HEK293T (cell line): ENCODE measurements at places on chromosomes 5 and 9.

DNA sequence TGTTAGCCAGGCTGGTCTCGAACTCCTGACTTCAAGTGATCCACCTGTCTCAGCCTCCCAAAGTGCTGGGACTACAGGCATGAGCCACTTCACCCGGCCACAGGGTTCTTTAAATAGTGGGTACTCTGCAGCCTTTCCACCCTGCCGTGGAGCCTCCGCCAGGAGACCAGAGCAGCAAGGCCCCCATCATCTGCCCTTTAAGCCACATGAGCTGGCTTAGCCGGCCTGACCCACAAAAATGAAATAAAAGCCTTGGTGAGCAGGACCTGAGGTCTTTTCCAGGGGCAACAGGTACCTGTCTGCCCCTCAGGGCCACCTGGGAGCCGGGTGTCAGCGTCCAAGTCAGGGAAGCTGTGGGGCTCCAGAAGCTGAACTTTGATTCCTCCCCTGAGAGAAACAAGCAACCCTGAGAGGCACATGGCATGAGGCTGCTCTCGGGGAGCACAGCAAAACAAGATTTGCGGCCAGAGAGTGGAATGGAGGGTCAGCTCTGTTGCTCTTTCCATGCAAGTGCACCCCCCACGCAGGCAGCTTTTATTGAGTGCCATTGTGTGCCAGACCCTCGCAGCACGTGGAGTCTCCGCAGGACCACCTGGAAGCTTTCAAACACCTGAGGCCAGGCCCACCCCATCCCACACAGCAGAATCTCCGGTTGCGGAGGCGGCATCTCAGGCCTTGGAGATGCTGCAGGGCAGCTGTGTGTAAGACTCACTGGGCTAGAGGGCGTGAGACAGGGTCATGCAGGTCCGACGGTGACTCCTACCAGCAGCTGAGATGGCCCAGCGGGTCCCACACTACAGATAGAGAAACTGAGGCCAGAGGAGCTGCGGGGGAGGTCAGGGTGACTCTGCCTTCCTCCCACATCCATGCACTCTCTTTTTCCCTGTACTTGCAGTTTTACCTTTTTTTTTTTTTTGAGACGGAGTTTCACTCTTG is 4.8 kb upstream of the WNK2 start:
- no peak for DNase-seq

DNA sequence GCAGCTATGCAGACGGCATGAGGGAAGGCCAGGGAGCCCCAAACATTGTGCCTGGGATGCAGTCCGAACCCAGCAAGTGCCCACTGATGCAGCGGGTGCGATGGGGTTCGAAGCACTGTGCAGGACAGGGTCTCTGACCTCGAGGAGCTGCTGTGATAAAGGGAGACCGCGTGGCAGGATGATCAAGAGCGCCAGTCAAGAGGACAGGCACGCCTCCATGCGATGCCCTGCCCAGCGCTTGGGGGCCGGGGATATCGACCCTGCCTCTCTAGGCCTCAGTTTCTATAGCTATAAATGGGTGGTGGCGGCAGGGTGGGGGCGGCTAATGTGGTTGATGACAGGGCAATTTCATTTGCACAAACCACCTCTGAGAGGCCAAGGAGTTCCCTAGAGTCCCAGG is 84.7 kb upstream of the BARHL1 start:
- no peak for DNase-seq

GRCh38 chr5:137174196-137174595 is 324.9 kb downstream of the SPOCK1 start:
- DNase-seq: no peak

DNA sequence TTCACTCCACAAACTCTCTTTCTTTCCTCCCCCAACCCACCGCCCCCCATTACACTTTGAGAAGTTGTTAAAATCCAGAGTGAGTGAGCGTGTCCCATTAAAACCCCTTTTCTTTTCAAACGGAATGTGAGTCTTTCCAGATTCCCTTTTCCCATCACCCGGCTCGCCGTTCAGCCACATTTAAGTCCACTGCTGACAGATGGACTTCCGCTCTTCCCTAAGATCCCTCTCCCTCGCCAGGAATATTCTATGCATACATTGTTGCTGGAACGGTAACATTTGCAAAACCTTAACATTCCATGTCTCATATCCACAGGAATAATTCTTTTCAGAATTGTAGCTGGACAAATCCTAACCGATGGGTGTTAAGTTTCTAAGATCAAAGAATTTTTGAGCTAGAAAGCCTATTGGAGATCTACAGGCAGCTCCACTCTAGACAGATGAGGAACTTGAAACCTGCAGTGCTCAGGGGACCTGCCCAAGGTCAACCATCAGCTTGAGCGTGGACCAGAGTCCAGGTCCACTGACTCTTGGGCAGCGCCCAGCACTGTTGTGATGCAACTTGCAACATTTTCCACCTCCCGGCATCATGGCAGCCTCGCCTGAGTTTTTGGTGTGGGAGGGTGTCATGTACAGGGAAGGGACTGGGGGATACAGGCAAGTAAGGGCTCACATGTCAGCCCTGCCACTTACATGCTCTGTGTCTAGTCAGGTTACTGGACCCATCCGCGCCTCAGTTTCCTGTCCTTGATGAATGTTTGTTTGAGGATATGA is 500.1 kb downstream of the CCDC171 start:
- DNase-seq: no peak

DNA sequence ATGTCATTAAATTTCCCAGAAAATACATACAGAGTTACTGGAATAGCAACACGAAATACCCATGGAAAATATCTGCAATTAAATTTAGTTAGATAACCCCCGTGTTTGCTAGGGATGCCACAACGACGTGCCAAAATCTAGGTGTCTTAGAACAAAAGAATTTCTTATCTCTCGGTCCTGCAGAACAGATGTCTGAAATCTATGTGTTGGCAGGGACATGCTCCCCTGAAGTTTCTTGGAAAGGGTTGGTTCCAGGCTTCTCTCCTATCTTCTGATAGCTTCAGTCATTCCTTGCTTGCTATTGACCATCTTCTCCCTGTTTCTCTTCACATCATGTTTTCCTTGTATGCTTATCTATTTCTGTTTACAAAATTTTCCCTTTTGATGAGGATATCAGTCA is 1067.0 kb downstream of the CDH18 start:
- DNase-seq: no peak

GRCh38 chr9:89805571-89806292 is 200.9 kb downstream of the GADD45G start:
- no peak for DNase-seq

DNA sequence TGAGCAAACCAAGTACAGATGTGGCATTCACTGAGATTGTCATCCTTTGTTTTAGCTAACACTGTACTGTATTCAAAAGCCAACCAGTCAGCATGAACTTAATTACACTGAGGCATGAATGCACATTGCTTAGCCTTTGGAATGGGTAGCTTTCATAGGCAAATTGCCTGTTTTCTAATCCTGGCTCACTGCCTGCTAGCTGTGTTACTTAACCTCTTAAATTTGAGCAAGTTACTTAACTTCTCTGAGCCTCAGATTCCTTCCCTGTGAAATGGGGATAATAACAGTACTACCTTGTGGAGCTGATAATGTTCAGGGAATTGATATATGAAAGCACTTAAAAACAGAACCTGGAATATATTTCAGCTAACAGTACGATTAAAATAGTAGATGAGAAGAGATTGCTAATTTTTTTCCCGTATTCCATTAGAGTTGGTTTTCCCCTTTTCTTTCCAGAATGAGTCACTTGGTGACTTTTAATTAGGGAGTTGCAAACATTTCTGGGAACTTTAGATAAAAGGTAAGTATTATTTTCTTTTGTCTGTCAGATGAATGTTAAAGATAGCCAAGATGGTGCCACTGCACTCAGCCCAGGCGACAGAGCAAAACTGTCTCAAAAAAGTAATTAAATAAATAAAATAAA is 43.9 kb downstream of the ARRDC3 start:
- no peak for DNase-seq

GRCh38 chr9:101727612-101728524 is 10.6 kb downstream of the GRIN3A start:
- DNase-seq: peak; percentile 20

- peak; percentile 77 for DNase-seq
These were observed 35.6 kb downstream of the DAB2IP start for GRCh38 chr9:121686930-121687541.

DNA sequence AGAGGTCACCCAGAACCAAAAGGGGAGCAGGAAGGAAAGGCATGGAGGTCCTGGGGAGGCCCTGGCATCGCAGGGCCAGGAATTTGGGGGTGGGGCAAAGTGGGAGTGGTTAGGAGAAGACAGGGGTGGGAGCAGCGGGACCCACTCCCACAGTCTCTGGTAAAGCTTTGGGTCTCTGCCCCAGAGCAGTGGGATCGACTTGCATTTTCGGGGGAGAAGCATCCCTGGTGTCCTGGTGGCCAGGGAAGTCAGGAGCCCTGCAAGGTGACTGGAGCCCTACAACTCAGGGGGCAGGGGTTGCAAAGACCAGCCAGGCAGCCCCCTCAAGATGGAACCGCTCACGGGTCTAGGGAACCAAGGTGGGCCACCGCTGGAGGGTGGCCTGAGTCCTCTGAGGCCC is 22.4 kb upstream of the GTF3C5 start:
- no peak for DNase-seq

DNA sequence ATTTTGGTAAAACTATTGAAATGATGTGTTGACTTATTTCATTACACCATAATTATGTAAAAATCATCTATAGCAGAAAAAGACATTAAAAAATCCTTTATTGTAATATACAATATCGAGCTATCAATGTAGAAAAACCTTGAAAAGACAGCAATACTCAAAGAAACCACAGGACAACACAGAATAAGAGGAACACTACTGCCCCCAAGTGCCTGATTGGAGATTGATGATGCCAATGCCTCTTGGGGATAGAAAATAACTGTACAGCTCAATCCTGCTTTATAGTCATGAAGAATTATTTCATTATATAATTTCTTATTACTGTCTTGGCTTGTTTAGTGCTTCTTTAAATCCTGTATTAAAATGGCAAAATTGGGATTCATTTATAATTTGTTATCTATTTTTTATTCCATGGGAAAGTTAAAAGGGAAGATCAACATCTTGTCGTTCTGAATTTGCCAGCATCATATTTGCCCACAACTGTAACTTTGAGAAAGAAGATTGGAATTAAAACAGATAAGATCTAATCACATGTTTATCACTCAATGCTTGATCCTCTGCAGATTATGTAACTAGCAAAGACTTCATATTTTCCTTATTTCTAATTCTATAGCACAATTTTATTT is 337.5 kb downstream of the CDH9 start:
- DNase-seq: peak; percentile 53

DNA sequence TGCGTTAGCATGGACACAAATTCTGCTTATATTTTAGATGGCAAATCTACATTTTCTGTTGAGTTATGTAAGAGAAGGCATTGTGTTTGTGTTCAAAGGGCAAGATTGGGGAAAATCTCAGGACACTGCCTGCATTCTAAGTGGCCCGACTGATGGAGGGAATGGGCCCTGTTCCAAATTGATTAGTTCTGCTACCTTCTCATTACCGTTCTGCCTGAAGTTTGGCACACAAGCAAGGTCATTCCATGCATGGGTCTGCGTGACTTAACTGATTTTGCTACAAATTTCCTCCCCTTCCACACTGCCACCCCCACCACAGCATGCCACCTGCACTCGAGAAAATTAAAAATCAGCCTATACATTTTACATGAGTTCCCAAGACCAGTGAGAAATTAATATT is 409.9 kb downstream of the BRINP1 start:
- DNase-seq: no peak

DNA sequence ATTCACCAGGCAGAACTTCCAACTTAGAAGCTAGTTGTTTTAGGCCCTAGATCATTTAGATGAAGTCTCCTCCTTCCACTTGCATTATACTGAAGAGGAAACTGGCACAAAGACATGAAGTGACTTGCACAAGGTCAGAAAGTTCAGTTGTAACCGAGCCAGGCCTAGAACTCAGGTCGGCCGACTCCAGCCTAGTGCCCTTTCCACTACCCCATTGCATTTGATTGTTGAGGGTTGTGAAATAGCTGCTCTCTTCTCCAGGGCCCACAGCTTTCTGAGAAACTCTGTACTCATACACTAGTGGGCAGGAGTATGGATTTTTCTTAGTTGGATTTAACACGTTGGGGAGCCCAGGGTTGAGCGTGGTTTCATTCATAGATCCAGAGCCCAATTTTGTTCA is 5.6 kb downstream of the ZNF462 start:
- no peak for DNase-seq

DNA sequence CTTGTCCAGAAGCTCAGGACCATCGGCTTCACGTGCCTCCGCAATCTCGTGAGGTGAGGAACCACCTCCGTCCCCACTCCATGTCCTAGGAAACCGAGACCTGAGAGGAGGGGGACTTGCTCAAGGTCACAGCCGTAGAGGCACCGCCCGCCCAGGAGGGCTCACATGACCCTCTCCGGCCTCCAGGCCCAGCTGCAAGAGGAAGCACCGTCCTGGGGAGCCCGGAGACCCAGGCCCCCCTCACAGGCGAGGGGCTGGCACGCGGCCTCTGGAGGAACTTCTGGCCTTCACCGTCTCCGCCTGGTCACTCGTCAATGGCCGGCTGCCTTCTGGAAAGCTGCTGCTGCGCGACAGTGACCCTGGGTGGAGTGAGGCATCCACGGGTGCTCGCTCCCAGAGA is 24.2 kb downstream of the FAM78A start:
- no peak for DNase-seq

DNA sequence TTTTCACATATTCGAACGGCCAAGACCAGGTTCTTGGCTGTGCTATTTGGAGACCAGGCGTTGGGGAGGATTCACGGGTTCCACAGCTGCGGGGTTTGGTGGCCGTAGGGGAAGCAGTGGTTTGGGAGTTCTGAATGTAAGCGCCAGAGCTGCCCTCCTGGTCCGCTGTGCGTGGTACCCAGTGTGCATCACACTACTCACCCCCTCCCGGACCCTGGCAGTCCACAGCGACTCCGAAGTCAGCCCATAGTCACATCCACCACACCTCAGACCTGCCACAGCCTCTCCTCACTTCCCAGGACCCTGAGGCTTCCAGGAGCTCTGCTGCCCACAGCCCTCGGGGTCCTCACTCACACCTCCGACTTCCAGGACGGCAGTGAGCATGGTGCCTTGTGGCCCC is 26.8 kb downstream of the AMBP start:
- DNase-seq: no peak

- no peak for DNase-seq
These were observed 506.2 kb downstream of the GABRG2 start for GRCh38 chr5:162573758-162574157.

DNA sequence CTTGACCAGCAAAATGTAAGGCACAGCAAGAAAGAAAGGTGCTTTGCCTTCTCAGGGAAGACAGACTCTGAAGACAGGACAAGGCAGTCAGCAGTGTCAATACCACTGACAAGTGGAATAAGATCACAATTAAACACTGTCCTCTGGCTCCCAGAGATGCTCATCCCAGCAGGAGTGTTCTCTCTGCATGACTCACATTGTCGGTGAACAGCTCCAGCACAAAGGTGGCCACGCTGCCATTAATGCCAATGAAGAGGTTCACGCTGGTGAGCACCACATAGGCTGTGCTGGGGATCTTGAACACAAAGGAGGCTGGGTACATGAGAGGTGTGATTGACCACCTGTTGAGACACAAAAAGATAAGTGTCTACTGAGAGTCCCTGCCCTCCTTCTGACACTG is 31.9 kb downstream of the NIPSNAP3B start:
- DNase-seq: no peak
